Temporal lobe (tissue), 4 donors: ENCODE measurements at places on chromosomes 6 and 20. TPM values are rescaled to one million over a fixed set of nuclear protein-coding genes. Genes with fewer than 3 reads are reported as not detected.

RUNX2 gene
- total RNA-seq = 0.49 TPM

SPDEF gene
- not detected for total RNA-seq

TSHZ2 gene
- total RNA-seq = 2.0 TPM

PPP1R14C gene
- 48.7 TPM for total RNA-seq

SCUBE3 gene
- 1.7 TPM for total RNA-seq

BPIFA2 gene
- total RNA-seq = not detected

REPS1 gene
- total RNA-seq = 72.5 TPM

TPBG gene
- total RNA-seq = 3.7 TPM

HUS1B gene
- 0.74 TPM for total RNA-seq
